ENCODE measurements at places on chromosomes 7 and 10.

- DNase-seq, result no peak
Observed at GRCh38 chr10:22791665-22792064, 77.3 kb upstream of the PIP4K2A start.

DNA sequence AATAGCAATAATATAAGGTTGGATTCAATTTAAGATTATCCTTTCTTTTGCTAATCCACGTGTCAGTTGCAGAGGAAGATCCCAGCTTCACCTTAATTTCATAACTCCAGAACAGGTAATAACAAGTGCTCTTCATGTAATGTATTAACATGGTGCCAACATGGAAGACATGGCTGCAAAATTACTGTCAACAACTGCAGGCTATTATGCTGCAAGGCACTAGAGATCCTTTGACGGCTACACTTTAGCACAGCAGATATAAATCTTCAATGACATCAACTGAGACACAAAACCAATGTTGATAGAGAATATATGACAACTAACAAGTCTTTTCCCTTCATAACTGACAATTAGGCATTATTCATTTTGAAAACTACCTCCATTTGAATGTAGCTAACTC lies 96.1 kb downstream of the RNF133 start:
- no peak for DNase-seq

GRCh38 chr10:30172091-30172490 lies 112.7 kb upstream of the JCAD start:
- DNase-seq, result no peak

DNA sequence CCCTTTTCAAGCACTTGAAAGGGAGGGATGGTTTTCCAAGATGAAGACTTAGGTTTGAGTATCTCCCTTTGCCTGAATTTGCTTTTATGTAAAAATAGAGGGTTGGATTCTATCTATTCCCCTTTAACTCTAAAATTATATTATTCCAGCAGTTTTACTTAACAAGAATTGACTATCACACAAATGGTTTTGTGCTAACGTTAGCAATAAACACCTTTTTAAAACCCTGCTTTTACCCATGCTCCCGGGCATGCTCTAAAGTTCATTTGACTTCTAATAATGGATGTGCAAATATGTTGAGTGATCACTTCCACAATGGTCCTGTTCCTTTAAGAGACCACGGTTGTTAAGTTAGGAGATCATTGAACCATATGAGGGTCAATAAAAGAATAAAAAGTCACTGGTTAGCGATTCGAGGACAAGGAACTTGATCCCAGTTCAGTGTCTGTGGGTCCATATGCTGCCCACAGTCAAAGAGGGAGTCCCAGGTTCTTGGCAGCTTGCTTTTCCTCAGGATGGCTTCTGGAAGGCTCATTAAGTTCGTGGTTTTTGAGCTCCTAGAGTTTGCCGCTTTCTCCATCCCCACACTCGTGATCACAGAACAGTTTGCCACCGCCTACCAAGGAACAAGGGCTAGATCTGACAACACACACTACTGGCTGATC lies at the start of gene TMEM236:
TSS of gene TMEM236 (plus strand) at position 421 of the 665 bp plus-strand sequence. CDS start at position 516, 95 bp downstream.
- DNase-seq, result no peak

DNA sequence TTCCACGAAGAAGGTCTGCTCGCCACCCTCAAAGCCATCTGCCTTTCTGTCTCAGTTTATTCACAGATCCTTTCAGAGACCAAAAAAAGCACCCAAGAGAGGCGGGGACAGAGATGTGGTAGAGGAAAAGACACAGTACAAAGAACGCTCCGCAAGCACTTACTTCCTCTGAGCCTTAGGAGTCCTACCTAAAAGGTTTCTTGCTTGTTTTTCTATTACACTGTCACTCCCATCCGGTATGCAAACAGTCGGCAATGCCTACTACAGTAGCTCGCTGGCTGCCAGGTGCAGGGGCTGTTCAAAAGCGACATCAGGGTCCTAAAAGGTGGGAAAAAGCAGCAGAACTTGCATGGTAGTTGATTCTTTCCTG lies 816 bp downstream of the TECPR1 start:
- no peak for DNase-seq

- DNase-seq, result peak; percentile 92
Observed at GRCh38 chr10:131453721-131454634, 142.5 kb upstream of the TCERG1L start.

GRCh38 chr10:130479926-130480325 lies 343.7 kb downstream of the GLRX3 start:
- DNase-seq, result no peak

- no peak for DNase-seq
Observed at GRCh38 chr7:47291461-47292081, 290.3 kb downstream of the TNS3 start.

DNA sequence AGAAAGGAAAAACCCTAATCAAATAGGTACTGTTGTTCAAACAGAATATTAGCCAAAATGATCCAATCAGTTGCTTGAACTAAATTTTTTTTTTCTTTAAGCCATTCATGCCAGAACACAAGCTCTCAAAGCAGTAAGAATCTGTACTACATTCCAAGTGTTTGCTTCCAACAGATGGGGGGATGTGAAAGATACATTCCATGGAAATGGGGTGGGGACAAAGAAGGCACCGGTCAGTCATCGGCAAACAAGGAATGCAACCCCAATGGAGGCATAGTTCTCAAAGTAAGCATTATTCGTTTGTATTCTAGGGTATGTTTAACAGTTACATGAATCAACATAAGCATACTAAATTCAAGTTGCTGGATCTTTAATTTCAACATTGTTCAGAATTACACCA lies 32.5 kb downstream of the C10orf143 start:
- no peak for DNase-seq

- DNase-seq, result no peak
Observed at GRCh38 chr10:123485341-123485960, 180.7 kb upstream of the GPR26 start.

GRCh38 chr7:1479287-1479686 lies 20.0 kb upstream of the MICALL2 start:
- DNase-seq, result no peak

GRCh38 chr7:82049891-82050533 lies 280.2 kb upstream of the HGF start:
- no peak for DNase-seq

GRCh38 chr7:97016381-97017191 lies 8.0 kb downstream of the DLX5 start:
- DNase-seq, result peak; percentile 59

GRCh38 chr10:125084191-125084613 lies 76.2 kb downstream of the CTBP2 start:
- no peak for DNase-seq

All from right forelimb (tissue), 1 donor.